ENCODE measurements at places on chromosomes 7 and 10.
A peak's percentile ranks its signal among the peaks of the same experiment; 100 is the strongest.

DNA sequence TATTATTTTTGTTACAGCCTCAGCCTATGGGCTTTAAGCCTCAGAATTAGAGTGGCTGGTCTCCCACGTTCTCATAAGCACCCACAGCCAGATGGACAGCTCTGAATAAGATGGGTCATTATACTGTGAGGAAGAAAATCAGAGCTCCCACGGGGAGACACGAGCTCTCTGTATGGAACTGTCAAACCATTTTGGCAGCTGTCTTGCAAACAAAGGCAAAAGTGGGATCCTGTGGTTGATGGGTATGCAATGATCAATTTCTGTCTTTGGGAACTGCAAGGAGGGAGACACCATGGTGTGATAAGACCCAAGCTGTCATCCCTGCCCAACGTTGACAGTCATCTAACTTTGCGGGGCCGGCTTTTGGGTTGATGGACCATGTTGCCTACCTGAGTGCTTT, 614.3 kb downstream of the TYW1 start:
- no peak for DNase-seq

DNA sequence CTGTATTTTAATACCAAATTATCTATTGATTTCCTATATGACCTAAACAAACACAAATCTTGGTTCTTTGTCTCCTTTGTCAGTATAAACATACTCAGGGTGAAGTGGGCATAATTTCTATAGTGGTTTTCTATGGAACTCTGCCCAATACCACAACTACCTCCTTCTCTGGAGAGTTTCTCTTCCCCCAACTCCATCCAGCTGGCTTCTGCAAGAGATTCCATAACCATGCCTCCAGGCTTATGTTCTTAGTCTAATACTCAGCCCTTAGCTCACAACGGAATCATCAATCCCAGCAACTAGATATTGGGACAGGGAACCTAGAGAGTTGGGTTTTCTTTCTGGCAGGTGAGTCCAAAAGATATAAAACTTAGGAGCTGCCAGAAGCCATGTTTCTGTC, 127.3 kb downstream of the TRIL start:
- DNase-seq = no peak

DNA sequence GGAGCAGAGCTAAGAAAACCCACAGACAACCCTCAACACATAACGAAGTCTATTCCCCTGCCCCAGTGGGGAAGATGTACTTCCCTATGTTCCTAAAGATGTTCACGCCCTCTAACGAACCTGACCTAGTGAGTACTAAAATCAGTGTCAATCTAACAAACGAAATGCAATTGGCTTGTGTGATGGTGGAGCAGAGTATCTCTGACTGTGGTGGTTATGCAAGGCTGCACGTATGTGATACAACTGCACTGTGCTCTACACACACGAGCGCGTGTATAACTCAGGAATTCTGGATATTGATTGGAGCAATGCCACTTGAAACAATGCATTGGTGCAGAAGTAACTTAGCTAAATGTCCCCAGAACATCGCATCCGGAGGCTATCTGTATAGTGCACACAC, 1.3 kb downstream of the ANKRD16 start:
- DNase-seq = no peak

- DNase-seq = peak; percentile 55
Measured at GRCh38 chr10:6383096-6383812, 180.5 kb downstream of the PFKFB3 start.

- DNase-seq = no peak
Measured at GRCh38 chr10:131439705-131440104, 128.2 kb upstream of the TCERG1L start.

GRCh38 chr7:21028186-21028585, 241.5 kb upstream of the SP8 start:
- peak; percentile 14 for DNase-seq

DNA sequence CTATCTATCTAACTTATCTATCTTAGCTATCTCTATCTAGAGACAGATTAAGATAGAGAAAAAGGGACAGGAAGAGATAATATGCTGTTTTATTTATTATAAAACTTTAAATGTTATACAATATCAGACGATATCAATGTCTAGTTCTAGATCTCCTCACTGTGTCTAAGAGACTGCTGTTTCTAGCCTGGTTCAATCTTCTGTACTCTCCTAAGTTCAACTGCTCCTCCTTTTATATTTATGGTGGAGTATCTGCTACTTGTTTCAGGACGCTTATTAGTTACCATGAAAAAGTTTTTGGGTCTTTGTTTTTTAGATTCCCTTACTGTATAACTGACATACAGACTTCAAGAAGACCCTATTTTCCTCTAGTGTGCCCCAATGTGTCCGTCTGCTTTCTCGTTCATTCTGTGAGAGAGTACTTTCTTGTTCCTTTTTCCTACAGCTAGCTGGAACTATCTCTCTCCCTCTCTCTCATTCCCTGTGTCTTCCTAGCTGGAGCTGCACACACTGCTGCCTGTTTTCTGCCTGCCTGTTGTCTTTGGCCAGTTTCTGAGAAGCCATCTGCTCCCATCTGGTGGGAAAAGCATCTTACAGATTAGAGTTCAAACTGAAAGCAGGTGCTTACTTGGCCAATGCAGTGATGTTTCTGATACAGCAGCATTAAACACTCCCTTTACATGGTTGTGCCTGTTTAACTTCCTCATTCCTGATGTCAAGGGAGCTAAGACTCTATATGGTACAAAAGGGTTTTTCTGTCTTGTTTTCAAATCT, 49.4 kb upstream of the ARL4A start:
- DNase-seq = no peak

GRCh38 chr7:149460493-149461277, at the start of gene ZNF777:
TSS of gene ZNF777 (minus strand) at chr7:149461062. CDS start at chr7:149456022, 5,040 bp downstream.
- DNase-seq = peak; percentile 72

GRCh38 chr10:18497806-18498369, 153.5 kb downstream of the NSUN6 start:
- DNase-seq = no peak

- DNase-seq = no peak
Measured at GRCh38 chr7:159211540-159212182, 67.0 kb upstream of the VIPR2 start.

- DNase-seq = no peak
Measured at GRCh38 chr10:80070057-80070456, 8.4 kb upstream of the TMEM254 start.

DNA sequence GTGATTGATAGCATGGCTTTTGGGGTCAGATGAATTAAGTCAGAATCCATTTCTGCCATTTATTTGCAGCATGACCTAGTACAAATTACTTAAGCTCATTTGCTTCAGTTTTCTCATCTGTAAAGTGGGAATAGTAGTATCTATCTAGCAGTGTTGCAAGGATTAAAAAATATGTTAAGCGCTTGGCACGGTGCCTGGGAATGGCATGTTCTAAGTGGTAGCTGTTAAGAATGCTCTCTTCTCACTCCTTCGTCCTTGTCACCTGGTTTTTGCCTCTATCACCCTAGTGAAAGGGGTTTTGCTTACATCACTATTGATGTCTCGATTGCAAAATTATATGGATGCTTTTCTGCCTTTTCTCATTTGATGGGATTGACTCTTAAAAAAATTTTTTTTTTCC, 7.4 kb downstream of the TMEM248 start:
- DNase-seq = no peak

- DNase-seq = no peak
Measured at GRCh38 chr10:100873827-100874326, 38.9 kb upstream of the SLF2 start.
